ENCODE measurements at places on chromosomes 3 and 15.

DNA sequence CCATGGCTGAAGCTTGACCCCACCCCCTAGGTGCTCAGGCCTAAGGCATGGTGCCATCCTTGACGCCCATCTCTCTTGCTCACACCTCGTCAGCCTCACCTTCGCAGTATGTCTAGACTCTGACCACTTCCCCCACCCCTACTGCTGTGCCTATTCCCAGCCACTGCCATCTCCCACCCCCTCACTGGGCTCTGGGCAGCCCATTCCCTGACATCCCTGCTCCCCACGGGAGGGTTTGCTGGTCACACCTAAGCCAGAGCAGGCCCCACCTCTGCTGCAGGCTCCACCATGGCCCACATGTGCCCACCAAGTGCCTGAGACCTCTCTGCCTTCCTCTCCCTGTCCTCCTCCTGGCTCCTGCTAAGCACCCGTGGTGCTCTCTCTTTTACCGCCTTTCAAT lies 47.7 kb upstream of the PRR23E start:
- DNase-seq = no peak

GRCh38 chr15:100565591-100565990 lies 36.4 kb downstream of the LINS1 start:
- no peak for DNase-seq

- DNase-seq = peak; percentile 4
These were observed 108.1 kb upstream of the PLAAT1 start for GRCh38 chr3:193132964-193133363.

GRCh38 chr15:82774496-82774895 lies 31.4 kb downstream of the FSD2 start:
- DNase-seq = no peak

DNA sequence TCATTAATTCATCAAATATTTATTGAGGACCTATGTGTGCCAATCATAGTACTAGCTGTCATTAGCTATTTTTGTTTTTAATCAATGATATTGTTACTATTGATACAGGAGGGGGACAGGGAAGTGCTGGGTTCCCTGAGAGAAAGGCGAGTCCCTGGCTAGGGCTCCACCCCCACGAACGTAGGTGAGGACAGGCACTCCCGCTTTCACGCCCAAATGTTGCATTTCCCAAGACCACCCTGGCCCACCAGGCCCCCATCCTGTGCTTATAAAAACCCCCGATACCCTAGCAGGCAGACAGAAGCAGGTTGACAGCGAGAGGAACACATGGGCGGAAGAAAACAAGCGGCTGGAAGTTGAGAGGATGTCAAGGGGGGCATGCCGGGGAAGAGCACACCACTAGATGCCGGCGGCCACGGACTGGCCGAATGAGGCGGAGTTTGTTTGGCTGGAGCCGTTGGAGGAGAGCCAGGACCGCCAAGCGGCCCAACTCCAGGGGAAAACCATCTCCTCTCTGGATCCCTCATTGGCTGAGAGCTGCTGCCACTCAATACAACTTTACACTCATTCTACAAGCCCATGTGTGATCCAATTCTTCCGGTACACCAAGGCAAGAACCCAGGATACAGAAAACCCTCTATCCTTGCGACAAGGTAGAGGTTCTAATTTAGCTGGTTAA lies 798.7 kb upstream of the SEMA6D start:
- DNase-seq = no peak
